ENCODE measurements at places on chromosomes 2 and 18.

DNA sequence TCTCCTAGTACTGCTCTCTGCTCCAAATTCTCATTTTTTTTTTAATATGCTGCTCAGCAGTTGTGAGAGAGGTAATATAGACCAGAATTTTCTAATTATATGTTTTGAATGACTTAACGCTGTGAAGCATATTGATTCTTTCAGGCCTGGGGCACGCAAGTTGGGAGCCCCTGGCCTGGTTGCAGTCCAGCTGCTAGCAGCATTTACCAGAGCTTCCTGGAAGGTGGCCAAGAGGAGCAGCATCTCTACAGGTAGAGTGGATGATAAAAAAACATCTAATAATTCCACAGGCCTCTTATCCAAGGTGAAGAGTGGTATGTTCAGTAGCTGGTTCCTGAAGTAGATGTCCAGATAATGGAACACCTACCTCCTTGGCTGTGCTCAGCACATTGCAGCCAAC, 7.3 kb upstream of the UGP2 start:
- DNase-seq = no peak

DNA sequence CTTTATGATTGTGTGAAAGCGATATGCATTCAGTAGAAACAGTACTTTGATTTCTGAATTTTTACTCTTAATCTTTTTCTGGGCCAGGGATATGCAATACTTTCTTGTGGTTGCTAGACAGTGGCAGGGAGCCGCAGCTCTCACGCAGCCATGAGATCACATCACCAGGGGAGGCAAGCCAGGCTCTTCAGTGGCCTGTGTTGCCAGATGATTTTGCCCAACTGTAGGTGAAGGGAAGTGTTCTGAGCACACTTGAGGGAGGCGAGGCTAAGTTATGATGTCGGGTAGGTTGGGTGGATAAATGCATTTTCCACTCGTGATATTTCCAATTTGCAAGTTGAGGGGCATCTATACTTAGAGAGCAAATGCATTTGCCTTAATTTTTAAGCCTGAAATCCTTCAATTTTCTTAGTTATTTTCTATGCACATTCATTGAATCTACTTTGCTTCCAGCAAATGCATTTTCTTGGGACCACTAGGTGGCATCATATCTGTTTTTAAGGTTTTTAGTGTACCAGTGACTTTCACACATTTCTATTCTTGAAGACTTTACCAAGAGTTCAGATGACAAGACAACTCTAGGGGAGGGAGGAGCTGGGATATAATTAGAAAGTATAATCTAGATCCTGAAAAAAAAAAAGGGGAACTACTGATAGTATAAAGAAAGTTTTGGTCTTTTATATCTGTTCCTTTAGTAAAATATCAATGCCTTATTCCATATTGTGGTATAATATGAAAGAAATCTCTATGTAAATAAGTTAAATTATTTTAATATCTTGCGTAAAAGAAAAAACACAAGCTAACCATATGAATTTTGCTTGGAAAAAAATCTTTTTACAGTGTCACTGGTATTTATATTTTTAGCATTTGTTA, 643.3 kb downstream of the SOCS6 start:
- peak; percentile 33 for DNase-seq

DNA sequence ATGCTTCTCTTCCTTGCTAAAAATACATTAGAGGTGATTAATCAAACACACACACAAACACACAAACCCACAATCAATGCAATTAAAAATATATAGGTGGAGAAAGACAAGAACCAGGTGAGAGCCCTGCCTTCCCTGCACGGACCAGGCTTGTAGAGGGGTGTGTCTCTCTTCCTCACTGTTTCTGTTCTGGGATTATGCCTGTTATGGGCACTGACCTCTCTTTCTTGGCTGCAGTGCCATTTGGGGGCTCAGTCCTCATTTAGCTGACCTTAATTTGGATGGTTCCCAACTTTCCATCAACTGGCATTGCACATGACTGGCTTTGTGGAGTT, 89.8 kb downstream of the SH3RF3 start:
- no peak for DNase-seq

DNA sequence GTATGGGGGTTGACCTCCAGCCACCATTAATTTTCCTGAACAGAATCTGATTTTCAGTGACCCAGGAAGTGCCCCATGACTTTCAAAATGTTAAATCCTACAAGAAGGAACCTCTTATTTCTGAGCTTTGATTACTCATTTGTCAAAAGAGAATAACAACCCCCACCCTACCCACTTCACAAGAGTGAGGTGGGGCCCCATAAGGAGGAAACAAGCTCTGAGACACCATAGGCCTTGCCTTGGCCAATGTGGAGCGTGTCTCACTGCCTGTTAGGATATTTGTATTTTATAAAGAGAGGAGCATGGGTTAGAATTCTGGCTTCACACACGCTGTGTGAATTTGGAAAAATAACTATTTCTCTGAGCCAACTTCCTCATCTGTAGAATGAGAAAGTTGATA, 158.9 kb downstream of the TTC32 start:
- DNase-seq = no peak

GRCh38 chr2:120269816-120270215, 17.2 kb downstream of the RALB start:
- DNase-seq = no peak

DNA sequence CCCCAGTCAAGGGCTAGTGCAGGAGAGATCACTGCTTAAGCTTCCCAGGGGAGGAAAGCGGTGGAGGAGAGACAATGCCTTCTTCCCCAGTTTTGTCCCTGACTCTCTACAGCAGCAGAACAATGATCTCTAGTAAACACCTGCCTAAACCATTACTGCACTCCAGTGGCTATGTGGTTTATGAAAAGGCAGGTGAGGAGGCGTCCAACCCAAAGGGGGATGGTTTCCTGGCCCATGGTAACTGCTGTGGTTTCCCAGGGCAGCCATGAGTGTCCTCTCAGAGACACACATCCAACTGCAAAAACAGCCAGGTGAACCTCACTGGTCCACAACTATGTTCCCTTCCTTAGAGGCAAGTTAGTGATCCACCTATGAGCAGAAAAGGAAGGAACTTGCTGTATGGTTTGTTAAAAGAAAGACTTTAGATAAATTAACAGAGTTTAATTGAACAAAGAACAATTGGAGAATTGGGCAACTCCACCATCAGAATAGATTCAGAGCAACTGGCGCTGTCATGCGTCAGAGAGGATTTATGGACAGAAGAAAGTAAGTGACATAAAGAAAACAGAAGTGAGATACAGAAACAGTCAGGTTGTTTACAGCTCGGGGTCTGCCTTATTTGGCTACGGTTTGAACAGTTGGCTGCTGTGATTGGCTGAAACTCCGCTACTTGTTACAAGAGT, 4.8 kb upstream of the TTC39C start:
- DNase-seq = no peak

- no peak for DNase-seq
Observed at GRCh38 chr18:50057009-50057408, 137.9 kb downstream of the MYO5B start.

DNA sequence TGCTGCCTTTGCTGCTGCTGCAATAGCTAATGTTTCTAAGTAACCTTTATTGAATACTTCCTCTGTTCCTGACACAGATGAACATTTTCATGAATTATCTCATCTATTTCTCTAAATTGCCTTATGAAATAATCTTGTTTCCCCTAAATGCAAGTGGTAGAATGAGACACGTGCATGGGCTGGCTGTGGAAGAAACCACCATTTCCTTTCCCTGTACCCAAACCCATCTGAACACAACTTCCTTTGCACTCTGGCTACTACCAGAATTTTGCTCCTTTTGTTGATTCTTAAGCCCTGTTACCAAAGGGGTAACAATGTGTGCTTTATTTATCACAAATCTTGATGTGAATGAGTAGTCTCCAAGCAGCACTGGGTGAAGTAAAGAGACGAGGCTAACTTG, 29.2 kb downstream of the AKAIN1 start:
- no peak for DNase-seq

DNA sequence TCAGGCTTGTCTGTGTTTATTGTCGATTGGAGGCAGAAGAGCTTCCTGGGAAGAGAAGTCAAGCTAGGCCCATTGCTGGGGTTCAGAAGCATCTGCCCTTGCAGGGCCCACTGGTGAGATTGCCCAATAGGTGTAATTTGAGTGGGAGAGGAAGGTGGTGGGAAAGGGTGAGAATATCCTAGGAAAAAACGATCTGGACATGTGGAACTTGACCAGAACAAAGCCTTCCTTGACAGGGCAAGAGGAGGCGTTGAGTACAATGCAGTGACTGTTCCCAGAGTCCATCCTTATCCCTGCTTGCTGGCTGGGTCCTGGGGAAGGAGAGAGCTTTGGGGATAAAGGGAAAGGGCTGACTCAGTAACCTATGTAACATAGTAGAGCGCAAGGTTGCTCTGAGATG, 27.1 kb downstream of the NABP1 start:
- no peak for DNase-seq

GRCh38 chr2:209458008-209458979, 34.4 kb downstream of the MAP2 start:
- DNase-seq = peak; percentile 78
